Stimulated activated CD4-positive, alpha-beta T cell treated with anti-CD3 and anti-CD28 coated beads, Interleukin-12 subunit alpha, Interleukin-12 subunit beta, amount 100 ng/mL, for 4 hours (primary cell): ENCODE measurements at places on chromosomes 2 and 18.

DNA sequence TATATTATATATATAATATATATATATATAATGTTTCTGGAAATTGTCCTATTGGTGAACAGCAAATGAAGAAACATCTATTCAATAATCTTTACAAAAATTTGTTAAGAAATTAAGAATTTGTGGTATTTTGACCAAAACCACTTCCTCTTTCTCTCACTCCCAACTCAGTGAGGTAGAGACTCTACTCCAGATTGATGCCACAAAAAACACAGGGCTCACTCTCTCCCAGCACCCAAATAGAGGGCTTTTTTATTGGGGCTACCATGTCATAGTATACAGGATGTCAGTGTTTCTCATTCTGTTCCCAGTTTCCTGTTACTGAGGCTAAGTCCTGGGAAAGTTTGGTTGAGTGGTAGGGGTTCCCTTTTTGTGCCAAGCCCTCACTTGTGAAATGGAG is 1155.4 kb downstream of the BCL11A start:
- no peak for DNase-seq

- DNase-seq = no peak
Measured at GRCh38 chr18:13308369-13308768, 89.8 kb downstream of the LDLRAD4 start.

GRCh38 chr2:70994009-70994698 is 519 bp downstream of the TEX261 start:
- DNase-seq = peak; percentile 47

GRCh38 chr2:10817413-10817812 is 4.8 kb upstream of the PDIA6 start:
- DNase-seq = no peak

GRCh38 chr2:42909966-42910365 is 117.6 kb upstream of the HAAO start:
- no peak for DNase-seq

- DNase-seq = no peak
Measured at GRCh38 chr2:23900133-23900532, 26.8 kb downstream of the ATAD2B start.

GRCh38 chr2:3641181-3641580 is 16.8 kb upstream of the ALLC start:
- DNase-seq = no peak

DNA sequence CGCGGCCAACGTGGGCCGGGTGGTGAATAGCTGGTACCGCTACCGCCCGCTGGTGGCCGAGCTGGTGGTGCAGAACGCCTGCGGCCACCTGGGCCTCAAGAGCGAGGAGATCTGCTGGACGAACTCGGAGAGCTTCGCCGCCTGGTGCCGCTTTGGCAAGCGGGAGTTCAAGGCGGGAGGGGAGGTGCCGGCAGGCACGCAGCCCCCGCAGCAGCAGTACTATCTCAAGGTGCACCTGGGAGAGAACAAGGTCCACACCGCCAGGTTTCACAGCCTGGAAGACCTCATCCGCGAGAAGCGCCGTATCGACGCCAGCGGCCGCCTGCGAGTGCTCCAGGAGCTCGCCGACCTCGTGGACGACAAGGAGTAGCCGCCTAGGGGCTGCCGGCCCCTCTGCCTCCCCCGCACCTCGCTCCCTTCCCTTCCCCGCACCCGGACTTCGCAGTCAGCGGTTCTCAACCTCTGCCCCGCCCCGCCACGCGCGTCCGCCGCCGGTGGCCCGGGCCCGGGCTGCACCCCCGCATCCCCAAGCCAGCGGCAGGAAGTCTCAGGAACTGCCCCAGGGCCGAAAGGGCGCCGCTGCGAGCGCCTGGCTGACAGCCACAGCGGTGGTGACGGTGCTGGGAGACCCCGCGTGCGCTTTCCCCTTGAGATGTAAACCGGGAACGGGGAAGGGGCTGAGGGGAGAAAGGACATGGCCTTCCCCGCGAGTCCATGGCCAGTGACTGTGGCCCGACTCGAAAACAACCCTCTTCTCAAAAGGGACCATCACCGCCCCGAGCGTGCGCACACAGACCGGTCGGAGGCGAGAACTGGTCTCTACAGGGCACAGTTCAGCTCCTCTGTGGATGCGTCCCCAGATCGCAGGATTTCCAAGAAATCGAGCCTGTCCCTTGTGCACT is 2.2 kb downstream of the LRATD1 start:
- no peak for DNase-seq

DNA sequence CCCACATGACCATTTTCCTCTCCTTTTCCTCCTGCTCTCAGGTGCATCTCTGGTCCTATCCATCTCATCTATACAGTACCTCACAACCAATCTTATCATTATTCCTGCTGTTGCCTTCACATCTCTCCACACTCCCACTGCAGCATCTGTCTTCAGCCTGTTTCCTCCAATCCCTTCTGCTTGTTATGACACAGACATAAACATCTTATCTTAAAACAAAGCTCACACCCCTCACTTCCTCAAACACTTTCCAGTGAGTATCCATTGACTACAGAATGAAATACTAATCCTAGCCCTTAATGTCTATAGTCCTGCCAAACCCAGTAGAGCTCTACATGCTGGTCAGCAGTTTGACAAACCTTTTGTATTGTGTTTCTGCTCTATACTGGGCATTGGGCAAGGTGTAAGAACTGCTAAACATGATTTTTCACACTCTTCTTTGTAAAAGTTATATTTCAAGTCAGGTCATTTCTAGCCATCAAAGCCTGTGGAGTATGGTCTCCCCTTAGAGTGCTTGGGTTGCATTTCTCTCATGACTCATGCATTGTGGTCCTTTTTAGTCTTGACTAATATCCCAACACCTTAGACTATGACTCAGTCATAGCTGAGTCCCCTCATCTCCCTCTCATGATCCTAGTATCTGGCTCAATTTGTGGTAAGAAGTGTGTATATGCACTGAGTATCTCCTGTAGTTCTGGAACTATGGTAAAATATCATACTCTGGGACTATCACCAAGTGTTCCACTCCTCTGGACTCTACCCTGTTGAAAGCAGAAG is 187.0 kb downstream of the CYRIA start:
- DNase-seq = no peak

GRCh38 chr2:49514201-49514600 is 359.9 kb upstream of the FSHR start:
- DNase-seq = no peak

DNA sequence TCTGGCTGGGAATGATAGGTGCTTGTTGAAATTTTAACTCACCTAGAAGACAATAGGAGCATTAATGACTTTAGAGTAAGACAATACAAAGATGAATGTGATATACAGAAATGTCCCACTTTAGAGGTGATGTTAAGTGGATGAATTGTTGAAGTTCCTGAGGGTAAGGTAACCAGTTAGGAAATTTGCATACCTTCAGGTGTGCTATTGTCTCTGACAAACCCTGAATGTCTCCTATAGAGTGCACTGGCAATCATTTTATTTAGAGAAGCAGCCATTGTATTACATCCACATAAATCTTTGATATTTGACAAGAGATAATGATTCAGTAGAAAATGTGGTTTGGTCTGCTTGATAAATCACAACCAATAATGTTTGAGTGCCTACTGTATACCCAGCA is 228.5 kb downstream of the RNF144A start:
- DNase-seq = no peak
